Left lobe of liver (tissue), 2 donors: ENCODE measurements at places on chromosomes 11 and 22.

DNA sequence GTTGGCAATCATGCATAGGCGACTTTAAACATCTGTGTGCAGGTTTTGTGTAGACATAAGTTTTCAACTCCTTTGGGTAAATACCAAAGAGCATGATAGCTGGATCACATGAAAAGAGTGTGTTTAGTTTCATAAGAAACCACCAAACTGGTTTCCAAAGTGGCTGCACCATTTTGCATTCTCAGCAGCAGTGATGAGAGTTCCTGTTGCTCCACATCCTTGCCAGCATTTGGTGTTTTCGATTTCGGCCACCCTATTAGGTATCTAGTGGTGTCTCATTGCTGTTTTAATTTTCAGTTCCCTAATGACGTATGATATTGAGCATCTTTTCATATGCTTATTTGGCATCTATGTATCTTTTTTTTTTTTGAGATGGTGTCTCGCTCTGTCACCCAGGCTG is 62.8 kb upstream of the CCND1 start:
- no peak for DNase-seq

DNA sequence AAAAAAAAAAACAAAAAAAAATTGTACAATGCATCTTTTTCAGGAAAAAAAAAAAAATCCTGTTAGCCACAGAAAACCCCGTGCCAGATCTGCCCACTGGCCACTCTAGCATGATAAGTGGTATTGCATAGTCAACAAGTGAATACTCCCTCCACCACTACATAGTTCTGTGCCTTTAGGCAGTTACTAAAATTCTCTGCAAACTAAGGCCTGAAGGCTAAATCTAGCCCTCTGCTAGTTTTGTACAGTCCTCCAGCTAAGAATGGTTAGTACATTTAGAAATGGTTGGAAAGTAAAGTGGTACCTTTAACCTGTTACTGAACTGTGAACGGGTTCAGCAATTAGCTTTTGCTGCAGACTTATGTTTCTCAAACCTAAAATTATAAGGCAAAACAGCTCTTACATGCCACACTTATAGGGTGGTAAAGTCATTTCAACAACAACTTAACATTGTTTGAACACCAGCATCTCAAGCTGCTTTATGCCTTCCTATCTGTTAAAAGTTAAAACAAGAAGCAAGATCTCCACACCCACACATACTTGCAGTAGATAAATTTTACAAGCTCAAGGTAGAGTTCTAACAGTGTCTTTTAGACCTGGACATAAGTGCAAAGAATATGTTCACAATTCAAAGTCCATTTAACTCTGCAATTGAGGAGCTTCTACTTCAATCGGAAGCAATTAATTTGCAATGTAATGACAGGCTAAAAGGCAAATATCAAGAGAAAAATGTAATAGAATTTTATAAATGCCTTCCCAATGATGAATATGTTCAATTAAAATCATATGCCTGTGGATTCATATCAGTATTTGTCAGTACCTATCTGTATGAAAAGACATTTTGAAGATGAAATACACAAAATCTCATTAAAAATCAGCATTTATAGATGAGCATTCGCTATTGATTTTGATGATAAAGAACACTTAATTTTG is 7.3 kb downstream of the C11orf71 start:
- no peak for DNase-seq

GRCh38 chr11:120023120-120023519 is 114.8 kb downstream of the TRIM29 start:
- no peak for DNase-seq

DNA sequence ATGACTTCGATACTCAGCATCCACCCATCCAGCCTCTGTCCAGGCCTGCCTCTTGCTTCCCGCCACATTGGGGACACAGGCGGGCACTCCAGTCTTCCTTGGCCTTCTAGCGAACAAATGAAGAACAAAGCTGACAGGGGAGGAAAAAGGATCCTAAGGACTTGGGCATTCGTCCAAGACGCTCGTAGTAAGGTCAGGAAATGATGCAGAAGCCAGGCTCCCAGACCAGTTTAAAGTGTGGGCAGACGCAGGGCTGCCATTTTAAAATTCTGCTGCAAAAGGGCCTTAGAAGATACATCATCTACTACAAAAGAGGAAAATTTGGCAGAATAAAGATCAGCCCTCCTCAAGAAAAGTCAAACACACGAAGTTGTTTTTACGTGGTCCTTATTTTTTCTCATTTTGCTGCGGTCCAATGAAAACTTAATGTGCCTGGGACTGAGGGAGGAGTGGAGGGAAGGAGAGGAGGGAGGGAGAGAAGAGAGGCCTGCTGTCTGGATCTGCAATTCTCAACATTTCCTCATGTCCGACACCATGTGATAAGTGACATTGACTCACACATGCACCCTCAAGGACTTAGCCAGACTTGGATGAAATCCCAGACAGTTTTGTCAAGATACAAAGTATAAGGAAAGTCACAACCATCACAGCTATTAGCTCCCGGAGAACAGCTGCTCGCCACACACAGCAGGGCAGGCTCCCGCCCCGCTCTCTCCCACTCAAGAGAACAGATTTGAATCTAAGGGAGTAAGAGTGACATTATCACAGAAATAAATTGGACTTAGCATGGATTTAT is 5.7 kb downstream of the DNAL4 start:
- no peak for DNase-seq

DNA sequence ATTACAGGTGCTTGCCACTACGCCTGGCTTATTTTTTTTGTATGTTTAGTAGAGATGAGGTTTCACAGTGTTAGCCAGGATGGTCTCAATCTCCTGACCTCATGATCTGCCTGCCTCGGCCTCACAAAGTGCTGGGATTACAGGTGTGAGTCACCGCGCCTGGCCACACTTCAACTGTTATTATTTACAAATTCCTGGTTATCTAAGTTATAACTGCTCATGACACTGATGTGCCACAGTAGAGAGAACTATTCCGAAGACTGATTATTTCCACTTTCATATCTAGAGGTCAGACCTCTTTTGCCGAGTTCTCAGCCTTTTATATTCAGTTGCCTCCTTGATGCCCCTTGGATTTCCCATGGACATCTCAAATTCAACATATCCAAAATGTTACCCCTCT is 3.9 kb upstream of the NUP160 start:
- no peak for DNase-seq

GRCh38 chr11:48073031-48073861 is 92.9 kb downstream of the PTPRJ start:
- DNase-seq = no peak

DNA sequence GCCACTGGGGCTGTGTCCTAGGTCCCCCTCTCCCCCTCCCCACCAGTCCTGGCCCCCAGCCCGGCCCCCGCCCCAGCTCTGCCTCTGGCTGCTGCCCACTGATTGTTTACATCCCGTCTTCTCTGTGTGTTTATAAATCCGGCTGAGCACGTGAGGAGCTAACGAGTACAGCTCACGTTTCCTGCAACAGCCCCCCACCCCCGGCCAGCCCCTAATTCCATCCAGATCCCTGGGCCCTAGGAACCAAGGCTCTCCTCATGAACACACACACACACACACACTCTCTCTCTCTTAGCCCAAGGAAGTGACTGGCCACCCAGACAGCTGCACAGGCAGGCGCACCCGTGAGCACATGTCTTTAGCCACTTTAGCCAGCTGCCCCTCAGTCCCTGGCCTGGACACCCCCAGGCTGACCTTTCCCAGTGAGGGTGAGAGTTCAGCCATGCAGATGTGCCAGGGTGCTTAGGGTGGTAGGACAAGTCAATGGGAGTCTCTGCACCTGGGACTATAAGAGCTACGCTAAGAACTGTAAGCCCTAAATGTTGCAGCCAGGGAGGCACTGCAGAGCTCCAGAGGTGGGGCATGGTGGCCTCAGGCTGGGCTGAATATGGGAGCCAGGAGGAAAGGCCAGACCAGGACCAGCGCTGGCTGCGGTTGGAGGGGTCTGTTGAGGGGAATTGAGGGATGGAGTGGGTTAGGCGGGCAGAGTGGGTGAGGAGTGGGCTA is 2.9 kb downstream of the CLCF1 start:
- DNase-seq = no peak

- peak; percentile 30 for DNase-seq
These were observed 53.5 kb upstream of the MYEOV start for GRCh38 chr11:69240332-69241074.

DNA sequence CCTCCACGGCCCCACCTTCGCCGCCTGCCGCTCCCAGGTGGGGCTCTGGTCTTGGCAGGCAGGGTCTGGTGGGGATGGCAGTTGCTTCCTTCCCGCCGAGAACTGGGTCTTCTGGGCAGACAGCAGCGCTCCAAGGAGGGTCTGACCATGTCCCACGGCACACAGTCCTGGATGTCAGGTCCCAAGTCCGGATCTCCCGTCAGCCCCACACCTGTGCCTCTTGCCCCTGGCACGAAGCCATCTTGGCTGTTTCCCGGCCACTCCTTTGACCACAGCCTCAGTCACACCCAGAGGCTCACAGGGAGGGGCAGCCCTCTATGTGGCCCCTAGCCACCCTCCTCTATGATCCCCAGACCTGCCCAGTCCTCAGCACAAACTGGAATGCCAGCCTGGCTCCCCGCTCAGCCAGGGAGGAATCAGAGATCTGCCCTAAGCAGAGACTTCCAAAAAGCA is 14.3 kb downstream of the MUC5B start:
- no peak for DNase-seq

DNA sequence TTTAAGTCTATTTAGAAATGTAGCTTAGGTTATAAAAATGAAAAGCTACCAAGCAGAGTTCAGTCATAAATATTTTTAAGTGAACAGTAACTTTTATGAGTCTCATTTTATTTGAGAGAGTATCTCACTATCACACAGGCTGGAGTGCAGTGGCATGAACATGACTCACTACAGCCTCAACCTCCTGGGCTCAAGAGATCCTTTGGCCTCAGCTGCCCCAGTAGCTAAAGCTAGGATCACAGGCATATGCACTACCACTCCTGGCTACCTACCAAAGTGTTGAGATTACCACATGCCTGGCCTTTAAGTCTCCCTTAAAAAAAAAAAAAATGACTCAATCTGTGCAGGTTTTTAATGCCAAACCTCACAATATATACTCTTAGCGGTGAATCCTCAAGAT is 34.7 kb upstream of the CLNS1A start:
- no peak for DNase-seq

DNA sequence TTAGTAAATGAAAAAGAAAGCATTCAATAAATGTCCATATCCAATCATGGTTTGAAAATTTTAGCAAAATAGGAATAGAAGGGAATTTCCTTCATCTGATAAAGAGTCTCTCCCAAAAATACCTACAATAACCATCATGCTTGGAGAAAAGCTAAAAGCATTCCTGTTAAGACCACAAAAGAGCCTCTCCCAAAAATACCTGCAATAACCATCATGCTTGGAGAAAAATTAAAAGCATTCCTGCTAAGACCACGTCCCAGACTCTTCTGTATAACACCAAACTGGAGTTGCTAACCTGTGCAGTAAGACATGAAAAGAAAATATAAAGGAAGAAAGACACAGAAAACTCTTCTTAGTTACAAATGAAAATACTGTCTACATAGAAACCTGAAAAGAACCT is 69.4 kb downstream of the LINC01488 start:
- no peak for DNase-seq

- DNase-seq = no peak
These were observed 60.5 kb upstream of the FGF3 start for GRCh38 chr11:69879729-69880005.

GRCh38 chr11:100816823-100817222 is 129.7 kb downstream of the ARHGAP42 start:
- no peak for DNase-seq

DNA sequence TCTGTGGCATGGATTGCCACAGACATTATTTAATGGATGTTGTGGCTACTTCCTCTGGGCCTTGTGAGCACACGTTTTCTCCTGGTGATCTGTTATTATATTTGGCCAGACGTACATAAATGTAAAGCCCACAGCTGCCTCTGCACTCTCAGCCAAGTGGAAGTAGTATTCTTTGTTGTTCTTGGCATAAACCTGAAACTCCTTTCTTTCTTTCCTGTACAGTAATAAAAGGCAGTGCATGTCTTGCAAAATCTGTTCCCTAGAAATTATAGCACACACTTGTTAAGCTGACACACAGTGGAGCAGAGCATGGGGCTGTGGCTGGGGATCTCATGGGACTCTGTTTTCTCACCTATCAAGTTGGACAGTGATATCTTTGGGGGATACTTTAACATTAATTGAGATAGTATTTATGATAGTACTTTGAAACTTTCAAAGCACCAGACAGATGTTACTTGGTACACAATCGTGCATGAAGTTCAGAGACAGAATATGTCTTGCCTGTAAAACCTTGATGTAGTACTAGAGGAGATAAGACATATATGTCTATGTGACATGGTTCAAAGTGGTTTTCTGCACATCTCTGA is 20.9 kb downstream of the PANX1 start:
- no peak for DNase-seq

- DNase-seq = no peak
These were observed 187.1 kb downstream of the BLID start for GRCh38 chr11:121928597-121929580.

DNA sequence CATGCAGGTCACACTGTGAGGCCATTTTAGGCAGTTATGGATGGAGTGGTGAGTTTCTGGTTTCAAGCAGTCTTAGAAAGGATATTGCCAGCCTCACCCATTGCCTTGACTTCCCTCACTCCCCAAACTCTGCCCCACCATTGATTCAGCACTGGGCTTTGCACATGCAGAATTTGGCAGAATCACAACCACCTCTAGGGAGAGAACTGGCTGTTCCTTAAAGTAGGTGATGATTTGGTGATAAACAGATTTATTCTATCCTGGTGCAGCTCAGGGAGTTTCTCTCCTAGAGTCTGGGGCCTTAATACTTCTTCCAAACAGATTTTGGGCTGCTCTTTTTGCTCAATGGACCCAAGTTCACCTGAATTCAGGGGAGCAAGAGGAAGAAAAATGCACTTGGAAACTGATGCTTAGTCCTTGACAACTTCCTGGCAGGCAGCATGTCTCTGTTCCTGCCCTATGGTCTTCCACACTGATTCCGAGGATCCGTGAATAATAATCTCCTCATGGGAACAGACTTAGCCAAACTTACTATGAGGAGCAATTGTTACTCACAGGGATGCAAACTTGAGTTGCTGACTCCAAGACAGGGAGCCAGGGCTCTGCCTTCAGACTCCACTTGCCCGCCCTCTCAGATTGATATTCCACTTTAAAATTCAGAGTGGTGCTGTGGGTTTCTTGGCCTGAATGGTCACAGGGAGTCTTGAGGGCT is 129.7 kb upstream of the PARVA start:
- no peak for DNase-seq

DNA sequence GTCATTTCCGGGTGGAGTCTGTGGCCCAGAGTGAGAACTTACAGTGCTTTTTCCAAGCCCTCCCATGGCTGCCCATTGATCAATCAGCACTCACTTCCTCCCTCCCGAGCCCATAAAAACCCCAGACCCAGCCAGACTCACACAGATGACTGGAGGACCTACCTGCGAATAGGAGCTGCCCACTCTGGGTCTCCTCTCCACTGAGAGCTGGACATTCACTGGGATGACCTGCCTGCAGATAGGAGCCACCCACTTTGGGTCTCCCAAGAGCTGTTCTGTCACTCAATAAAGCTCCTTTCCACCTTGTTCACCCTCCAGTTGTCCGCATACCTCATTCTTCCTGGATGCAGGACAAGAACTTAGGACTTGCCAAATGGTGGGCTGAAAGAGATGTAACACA is 56.0 kb upstream of the B3GNT6 start:
- no peak for DNase-seq

GRCh38 chr11:122190768-122191167 is 74.8 kb upstream of the BLID start:
- no peak for DNase-seq
